ENCODE measurements at places on chromosomes 6 and 20.

DNA sequence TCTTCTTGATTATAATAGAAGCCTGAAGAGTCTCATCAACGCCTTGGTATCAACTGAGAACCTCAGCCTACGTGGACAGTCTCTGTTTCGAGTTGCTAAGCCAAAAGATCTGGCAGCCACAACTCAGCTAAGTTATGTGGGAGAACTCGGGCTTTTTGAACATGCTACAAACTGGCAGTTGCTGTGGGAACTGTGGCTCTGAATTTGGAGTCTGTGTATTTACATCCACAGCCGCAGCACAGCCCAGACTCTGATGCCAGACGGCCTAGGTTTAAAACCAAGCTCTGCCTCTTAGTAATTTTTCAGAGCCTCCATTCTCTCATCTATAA lies 35.8 kb downstream of the RIPOR2 start:
- DNase-seq: no peak

- DNase-seq: no peak
Measured at GRCh38 chr20:44746367-44747165, 901 bp downstream of the KCNK15 start.

DNA sequence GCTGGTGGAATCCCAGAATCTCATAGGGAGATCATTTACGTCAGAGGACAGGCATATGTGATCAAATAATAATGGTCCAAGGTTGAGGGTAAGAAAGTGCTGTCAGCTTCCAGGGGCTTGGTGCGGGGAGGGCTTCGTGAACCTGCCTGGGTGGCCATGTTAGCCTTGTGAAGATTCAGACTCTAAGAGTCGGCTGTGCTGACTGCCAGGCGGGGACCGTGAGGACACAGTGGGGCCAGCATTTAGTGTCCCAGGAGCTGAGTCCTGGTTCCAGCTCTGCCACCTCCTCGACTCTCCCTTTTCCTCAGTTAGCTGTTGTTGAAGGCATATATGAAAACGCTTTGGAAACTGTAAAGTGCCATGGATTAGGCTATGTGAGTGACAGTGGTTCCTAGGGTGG lies 33.5 kb downstream of the VSTM2L start:
- DNase-seq: no peak

- DNase-seq: no peak
Measured at GRCh38 chr6:100382767-100383195, 81.9 kb downstream of the SIM1 start.

- DNase-seq: peak; percentile 87
Measured at GRCh38 chr20:19735446-19735845, 22.6 kb upstream of the RIN2 start.

- DNase-seq: no peak
Measured at GRCh38 chr6:168232062-168232461, 87.5 kb downstream of the DACT2 start.

GRCh38 chr6:111970426-111970825 lies 83.5 kb upstream of the CCN6 start:
- DNase-seq: no peak

DNA sequence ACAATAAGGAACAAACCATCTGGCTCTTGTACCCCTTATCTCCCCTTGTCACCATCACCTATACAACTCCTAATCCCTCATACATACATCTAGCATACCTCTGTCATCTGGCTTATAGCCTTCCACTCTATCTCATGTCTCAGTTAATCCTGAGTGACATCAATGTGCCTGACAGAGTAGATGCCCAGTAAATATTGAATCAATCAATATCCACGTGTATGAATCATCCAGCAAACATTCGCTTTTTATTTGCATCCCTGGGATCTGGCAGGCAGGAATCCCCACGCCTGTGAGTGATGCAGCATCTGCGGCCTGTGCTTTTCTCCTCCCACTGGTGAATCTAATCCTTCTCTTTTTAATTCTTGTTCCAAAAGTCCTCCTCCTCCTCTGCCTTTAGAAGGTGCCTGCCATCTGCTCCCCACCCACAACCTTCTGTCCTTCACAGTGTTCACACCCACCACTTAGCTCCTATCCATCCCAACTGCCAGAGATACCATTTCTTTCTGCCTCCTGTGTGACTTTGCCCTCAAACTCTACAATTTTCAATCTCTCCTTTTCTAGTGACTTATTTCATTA lies 37.6 kb downstream of the ZNF391 start:
- no peak for DNase-seq

- no peak for DNase-seq
Measured at GRCh38 chr6:84329516-84329915, 102.1 kb upstream of the CEP162 start.

GRCh38 chr6:159358562-159358961 lies 189.4 kb downstream of the FNDC1 start:
- no peak for DNase-seq

DNA sequence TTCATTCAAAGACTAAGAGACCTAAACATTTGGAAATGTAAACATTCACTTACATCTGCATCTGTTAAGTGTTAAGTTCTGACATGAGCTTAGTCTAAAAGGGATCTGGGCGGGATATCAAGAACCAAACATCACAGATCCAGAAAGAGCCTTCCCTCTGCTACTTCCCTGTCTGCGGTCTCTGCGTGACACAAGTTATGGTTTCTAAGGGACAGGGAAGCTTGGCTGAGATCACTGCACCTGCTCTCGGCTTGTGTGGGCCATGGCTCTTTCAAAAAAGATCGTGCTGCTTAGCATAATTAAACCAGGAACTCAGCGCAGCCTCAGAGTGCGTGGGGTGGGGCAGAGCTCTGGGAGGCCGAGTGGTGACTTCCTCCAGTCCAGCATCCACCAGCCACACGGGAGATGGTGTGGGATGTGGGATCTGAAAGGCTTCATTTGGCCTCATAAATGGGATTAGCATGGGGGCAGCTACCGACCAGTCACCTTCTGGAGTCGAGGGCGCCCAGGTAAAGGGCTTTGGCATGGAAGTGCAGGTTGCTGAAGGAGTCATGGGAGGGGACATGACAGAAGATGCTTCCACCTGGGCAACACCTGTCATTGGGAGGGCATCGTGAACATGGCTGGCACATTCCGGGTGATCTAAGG lies 16.7 kb upstream of the RAMACL start:
- DNase-seq: no peak

GRCh38 chr6:132527791-132528190 lies 10.3 kb upstream of the TAAR9 start:
- no peak for DNase-seq

DNA sequence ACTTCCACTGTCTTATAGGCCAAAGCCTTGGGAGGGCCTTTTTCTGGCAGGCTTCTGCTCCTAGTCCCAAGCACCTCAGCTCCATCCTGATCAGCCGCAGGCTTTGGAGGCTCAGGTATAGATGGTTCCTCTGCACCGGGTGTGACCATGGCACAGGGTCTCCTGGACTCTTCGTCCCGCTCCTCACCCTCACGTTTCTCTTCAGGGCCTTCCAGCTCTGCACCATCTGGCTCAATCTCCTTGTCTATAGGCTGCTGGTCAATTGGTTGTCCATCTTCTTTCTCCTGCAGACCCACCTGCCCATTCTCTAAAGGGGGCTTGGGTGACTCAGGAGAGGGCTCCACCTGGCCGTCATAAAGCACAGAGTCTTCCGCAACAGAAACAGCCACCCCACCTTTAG lies 37.0 kb downstream of the BFSP1 start:
- peak; percentile 31 for DNase-seq

GRCh38 chr6:139173172-139173571 lies 38.3 kb downstream of the HECA start:
- no peak for DNase-seq

- DNase-seq: no peak
Measured at GRCh38 chr20:11067359-11067758, 393.6 kb upstream of the JAG1 start.

DNA sequence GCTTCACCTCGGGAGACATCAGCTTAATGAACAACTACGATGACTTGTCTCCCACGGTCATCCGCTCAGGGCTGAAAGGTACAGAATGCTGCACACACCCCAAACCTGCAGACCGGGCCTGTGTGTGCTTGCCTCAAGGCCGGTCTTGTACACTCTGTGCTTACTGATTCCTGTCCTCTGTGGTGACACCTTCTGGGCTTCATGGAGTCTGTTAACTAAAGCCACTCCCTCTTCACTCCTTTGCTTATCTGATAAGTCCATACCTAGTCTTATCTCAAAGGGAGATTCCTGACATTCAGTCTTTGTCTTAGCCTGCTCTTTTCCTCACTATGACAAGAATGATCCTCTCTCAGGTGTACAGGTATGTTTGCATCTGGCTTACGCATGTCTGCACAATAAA lies 107.7 kb upstream of the TMEM181 start:
- DNase-seq: no peak

GRCh38 chr6:132058975-132059374 lies 107.8 kb upstream of the CCN2 start:
- DNase-seq: no peak

- DNase-seq: no peak
Measured at GRCh38 chr6:3566812-3567211, 110.0 kb upstream of the SLC22A23 start.

- no peak for DNase-seq
Measured at GRCh38 chr20:1897541-1897940, 2.3 kb downstream of the SIRPA start.

GRCh38 chr6:170129691-170130171 lies 161.1 kb downstream of the DLL1 start:
- DNase-seq: peak; percentile 65

DNA sequence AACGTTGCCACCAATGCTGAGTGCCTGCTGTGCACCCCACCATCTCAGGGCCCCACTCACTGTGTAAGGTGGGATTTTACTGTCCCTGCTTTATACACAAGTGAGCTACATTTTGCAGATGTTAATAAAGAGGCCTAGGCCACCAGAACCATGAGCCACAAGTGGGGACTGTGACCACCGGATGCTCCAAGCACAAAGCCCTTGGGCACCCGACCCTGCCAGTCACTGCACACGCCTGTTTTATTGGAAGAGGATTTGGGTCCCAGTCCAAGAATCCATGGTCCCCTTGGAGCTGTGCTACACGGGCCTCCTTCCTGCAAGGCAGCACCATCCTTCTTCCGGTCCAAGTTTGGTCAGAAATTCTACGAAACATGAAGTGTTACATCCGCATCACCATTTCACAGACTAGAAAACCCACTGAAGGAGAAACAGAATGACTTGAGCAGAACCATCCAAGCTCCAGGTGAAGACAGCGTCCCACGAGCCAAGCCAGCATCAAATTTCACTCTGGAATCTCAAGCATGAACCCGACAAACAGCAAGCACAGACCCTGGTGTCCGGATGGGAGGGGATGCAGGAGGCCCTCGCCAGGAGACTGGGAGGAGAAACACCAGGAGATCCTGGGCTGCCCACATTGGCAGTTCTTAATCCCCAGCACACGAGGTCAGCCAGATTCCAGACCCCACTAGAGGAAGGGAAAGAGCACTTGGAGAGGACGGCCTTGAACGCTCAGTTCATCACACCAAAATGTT lies 226.9 kb downstream of the DLL1 start:
- peak; percentile 60 for DNase-seq

All from coronary artery (tissue), 2 donors.